ENCODE measurements at places on chromosomes 12 and 14.

- DNase-seq, result no peak
These were observed 7.4 kb upstream of the POU6F1 start for GRCh38 chr12:51225234-51225633.

GRCh38 chr12:103632554-103633216 is 45.6 kb downstream of the STAB2 start:
- peak; percentile 69 for DNase-seq

- DNase-seq, result peak; percentile 71
These were observed at the start of gene PFKM for GRCh38 chr12:48119078-48119833. Gene PFKM (plus strand): TSS chr12:48119364. CDS start chr12:48122775, 3,411 bp downstream.

GRCh38 chr12:1350055-1350933 is 244.1 kb downstream of the FBXL14 start:
- no peak for DNase-seq

GRCh38 chr12:79776111-79776510 is 85.3 kb upstream of the PAWR start:
- no peak for DNase-seq

DNA sequence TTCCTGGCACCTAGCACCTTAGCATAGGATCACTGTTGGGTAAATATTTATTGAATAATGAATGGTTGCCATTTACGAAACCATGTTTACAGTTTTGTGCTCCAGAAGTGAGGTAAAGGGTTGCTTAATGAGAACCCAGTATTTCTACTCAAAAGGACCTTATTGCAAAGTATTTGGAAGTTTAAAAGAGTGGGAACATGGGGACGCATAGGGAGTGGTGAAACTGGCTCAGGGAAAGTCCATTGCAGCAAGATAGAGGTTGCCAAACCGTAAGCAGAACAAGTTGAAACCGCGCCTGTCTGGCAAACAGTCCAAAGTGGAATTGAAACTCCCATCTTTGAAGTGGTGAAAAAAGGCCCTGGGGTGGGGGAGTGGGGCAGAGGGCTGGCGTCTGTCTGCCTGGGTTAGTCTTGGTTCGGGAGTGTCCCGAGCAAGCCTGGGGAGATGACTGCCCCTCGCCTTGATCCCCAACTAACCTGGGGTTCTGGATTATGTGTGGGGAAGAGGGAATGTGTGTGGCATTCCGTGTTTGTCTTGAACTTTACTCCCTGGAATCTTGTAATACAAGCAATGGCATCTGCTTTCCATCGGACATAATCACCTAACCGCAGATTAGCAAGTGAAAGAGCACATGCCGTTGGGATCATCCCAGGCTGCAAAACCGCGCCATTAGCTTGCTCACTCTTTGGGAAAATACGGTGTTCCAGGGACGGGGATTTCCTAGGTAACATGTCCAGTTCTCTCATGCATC is 7.2 kb downstream of the ALDH2 start:
- no peak for DNase-seq

GRCh38 chr14:101903111-101903561 is 61.2 kb upstream of the DYNC1H1 start:
- no peak for DNase-seq

DNA sequence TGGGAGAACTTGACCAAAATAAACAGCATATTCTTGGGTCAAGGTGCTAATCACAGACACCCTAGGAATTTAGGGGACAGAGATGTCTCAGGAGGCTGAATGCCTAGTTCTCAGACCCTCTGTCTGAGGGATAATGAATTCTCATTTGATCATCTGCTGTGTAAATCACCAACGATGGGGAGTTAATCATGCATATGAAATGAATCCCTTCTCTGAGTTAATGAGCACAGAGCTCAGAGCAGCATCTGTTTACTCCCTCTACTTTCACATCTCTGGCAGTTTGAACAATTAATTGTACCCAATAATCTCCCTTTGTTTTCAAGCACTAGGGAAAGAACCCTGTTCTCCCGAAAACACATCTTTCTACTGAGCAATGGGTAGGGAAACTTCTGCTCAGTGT is 129.4 kb upstream of the SRRM4 start:
- DNase-seq, result no peak

DNA sequence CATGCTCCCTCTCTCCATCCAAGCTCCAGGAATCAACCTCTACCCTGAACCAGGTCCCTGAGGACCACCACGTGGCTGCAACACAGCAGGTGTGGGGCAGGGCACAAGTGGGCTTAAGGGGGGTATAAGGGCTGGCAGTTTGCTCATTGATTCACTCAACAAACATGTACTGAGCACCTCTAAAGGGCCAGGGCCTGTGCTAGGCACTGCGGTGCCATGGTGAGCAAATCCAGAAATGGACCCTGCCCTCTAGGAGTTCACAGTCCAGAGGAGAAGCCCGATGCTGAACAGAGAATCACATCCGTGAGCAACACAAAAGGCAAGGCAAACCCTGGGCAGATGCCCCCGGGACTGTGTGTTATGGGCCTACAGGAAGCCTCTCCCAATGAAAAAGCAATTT is 6.5 kb upstream of the AQP2 start:
- DNase-seq, result no peak

DNA sequence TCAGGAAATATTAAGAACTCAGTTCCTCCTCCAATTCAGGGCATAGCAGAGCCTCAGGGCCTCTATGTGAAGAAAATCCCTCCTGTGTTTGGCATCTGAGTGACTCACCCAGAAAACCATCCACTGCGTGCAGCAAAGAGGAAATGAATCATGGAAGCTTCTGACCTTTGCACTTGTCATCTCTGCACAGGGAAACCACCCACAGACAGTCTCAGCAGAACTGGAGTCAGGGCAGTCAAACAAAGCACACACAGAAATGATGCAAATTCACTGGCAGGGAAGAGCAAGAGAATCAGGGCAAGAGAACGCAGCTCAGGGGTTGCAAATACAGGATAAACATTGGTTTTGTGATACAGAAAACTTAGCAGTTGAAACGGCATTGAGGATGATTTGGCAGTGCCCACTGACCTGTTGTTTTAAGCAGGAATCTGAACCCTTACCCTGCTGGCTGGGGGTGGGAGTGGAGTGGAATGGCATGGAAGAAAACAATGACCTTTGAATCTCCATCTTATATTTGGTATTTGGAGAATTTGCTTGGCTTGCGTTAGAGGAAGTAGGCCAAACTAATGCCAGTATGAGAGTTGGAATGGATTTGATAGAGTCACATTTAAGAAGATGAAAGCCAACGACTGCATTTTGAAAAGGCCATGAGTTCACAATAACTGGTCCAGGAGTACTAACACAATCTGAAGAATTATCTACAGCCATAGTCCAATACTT is 53.5 kb downstream of the PHLDA1 start:
- DNase-seq, result no peak

- no peak for DNase-seq
These were observed 4.4 kb upstream of the GPHN start for GRCh38 chr14:66503532-66503931.

DNA sequence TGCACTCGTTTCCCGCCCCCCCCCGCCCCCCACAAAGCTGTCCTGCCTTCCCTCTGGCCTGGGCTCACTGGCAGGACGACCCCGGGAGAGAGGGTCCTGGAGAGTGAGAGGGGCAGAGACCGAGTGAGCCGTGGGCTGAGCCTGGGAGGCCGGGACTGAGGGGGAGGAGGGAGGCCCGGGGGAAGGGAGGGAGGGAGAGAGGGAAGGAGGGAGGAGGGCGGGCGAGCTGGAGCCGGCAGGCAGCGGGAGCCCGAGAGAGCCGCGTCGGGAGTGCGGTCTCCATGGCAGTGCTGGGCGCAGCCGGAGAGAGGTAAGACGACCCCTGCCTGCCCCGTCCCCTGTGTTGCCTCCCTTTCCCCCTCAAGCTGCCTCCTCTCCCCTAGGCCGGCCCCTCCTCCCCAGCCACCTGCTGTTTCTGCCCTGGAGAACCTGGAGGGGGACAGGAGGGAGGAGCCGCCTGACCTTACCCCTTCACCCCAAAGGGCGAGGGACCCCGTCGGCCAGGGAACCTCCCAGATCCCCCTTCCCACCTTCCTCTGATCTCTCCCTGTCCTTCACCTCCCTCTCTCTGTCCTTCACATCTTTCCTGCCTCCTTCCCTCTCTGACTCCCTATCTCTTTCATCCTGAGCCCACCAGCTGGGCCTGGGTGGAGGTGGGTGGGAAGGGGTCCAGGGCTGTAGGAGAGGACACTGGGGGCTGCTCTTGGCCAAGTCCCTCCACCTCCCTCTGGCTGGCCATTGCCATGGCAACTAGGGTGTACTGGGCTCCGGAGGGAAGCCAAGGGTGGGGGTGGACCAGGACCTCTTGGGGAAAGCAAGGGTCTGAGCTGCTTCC is at the start of gene GPR162:
Gene GPR162 (plus strand): TSS at position 231 of the 835 bp plus-strand sequence. CDS start 2,078 bp downstream, outside the sequence.
- DNase-seq, result no peak

GRCh38 chr12:82912406-82912805 is 225.7 kb downstream of the TMTC2 start:
- no peak for DNase-seq

- DNase-seq, result no peak
These were observed 505 bp downstream of the BCL2L2 start for GRCh38 chr14:23307146-23307530.

DNA sequence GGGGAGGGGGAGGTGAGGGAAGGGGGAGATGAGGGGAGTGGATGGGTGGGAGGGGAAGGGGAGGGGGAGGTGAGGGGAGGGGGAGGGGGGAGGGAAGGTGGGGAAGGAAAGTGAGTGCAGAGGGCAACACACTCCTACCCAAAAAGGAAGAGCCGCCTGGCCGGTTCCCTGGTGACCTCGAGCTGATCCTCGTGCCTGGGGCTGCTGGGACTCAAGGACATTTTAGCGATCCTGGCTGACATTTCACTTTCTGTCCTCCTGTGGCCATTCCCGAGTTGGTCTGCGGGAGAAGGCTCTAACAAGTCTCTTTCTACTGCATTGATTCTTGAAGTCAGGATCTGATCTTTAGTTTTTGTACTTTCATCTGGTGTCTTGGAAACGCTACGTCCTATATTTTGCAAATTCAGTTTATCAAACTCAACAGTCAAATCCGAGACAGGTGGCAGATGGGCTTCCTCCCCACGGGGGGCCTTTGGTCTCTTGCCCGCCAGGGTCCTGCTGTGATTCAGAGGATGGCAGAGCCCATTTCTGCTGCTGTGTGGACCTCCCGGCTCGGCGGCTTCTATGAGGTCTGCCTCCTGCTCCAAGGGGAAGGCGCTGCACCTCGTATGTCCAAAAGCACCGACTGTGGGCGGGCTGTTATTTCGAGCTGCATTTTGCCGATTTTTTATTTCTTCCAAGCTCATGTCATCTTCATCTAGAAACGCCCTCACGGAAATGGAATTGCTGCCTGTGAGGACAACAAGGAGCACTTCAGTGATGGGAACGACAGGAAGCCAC is 19.1 kb downstream of the PGAM5 start:
- no peak for DNase-seq

DNA sequence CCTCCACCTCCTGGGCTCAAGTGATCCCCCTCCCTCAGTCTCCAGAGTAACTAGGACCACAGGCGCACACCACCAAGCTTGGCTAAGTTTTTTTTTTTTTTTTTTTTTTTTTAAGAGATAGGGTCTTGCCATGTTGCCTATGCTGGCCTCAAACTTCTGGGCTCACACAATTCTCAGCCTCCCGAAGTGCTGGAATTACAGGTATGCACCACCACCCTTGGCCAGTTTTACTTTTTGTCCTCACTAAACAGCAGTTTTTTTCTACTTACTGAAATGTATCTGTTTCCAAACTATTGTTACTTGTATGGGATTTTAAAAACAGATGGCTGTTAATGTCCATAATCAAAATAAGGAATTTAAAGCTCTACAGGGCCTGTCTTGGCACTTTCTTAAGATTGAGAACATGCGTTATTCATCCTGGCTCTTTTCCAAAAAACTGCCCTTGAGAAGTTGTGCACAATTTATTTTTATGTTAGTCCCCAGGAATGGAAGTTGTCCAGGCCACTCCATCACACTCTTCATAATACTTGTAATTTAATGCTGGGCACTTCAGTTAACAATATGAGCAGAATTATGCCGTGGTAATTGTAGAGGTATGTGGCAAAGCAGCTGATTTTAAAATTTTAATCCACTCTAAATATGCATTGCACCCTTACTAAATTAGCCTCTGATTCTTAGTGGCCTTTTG is 51.9 kb upstream of the REP15 start:
- no peak for DNase-seq

DNA sequence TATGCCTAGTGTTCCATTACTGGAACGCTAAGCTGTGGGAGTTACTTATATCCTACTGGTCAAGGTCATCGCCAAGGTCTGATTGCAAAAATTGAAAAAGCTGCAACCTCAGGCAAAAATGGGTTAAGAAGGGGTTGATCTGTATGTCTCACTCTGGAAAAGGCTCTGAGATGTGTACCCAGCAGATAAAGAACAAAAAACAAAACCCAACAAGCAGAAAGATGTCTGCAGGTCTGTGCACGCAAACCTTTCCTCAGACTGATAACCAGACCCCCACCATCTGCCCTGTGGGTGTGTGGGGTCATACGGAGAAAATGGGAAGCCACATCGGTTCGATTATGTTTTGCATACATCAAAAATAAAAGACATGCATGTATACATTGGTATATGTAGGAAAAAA is 56.4 kb downstream of the TESC start:
- peak; percentile 71 for DNase-seq

- DNase-seq, result no peak
These were observed 95.4 kb upstream of the HIF1A start for GRCh38 chr14:61599942-61600341.

All from hematopoietic multipotent progenitor cell treated with erythropoietin and hydrocortisone succinate and interleukin-3 and kit ligand, for 15 days (in vitro differentiated cells).